ENCODE measurements at places on chromosomes 5 and 9. TPM values are rescaled to one million over a fixed set of nuclear protein-coding genes. Genes with fewer than 3 reads are reported as not detected.
A peak's percentile ranks its signal among the peaks of the same experiment; 100 is the strongest.

- DNase-seq = peak; percentile 16
Measured at GRCh38 chr5:175282611-175283225, 161.3 kb downstream of the DRD1 start.

GRCh38 chr9:14554886-14555285 lies 138.3 kb downstream of the ZDHHC21 start:
- peak; percentile 47 for DNase-seq

- DNase-seq = peak; percentile 80
Measured at GRCh38 chr5:36870399-36871040, 6.0 kb upstream of the NIPBL start.

GRCh38 chr9:95088421-95089161 lies 228.9 kb downstream of the FANCC start:
- no peak for DNase-seq

Gene NHP2
- total RNA-seq = 162 TPM

Gene ARL14EPL
- 0.18 TPM for total RNA-seq

Gene CARTPT
- not detected for total RNA-seq

GRCh38 chr5:1962619-1963355 lies 80.1 kb upstream of the IRX4 start:
- no peak for DNase-seq

DNA sequence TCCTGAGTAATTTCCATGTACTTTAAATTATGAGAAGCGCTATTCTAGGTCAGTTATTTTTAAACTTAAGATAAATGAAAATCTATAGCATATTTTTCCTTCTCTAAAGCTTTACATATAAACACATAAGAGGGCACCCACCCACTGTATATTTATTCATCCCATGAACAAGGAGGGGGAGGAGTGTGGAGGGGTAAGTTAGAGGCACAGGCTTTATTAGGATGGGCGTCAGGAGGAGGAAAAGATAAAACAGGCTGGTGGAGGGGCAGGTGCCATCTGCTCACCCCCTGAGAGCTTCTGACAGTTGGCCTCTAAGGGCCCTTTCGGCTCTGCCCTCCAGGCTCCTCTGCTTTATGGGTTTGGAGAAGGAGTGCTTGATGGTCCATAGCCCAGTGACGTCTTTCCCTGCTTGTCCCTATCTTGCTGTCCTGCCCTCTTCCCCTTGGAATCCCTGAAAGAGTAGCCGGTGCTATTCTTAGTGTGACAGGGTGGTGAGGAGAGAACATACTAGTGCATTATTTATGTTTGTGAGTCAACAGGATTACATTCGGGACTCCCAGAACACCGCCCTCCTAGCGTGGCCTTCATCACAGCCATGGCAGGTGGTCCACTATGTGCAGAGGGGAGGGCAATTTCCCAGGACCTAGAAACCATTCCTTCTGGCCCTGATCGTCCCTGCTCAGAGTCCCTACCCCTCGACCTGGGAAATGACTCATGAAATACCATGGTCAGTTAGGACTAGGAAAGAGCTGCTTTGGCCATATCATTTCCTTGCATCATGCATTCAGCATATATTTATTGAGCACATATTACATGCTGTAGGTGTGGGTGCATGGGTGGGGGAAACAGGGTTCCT lies 7.9 kb upstream of the SYNPO start:
- DNase-seq = peak; percentile 61

- peak; percentile 37 for DNase-seq
Measured at GRCh38 chr9:13552606-13553215, 273.2 kb upstream of the MPDZ start.
